ENCODE measurements at places on chromosomes 5 and 9. TPM values are rescaled to one million over a fixed set of nuclear protein-coding genes. Genes with fewer than 3 reads are reported as not detected.

The PFN3 gene
- total RNA-seq: not detected

The TRPM3 gene
- under 0.01 TPM for total RNA-seq

The ABO gene
- not detected for total RNA-seq

The DOCK2 gene
- total RNA-seq: 5.4 TPM

The KLF9 gene
- total RNA-seq: 27.9 TPM

The FREM1 gene
- total RNA-seq: 0.09 TPM

The HMCN2 gene
- 0.05 TPM for total RNA-seq

The PCDHA4 gene
- total RNA-seq: 0.89 TPM

The RNF44 gene
- total RNA-seq: 2.1 TPM

The FAT2 gene
- total RNA-seq: 0.05 TPM

The CCDC180 gene
- total RNA-seq: 1.4 TPM

The WDR31 gene
- total RNA-seq: 2.1 TPM

The SV2C gene
- not detected for total RNA-seq

The PCDHB6 gene
- total RNA-seq: 0.30 TPM
